ENCODE measurements at places on chromosomes 7 and 10.

DNA sequence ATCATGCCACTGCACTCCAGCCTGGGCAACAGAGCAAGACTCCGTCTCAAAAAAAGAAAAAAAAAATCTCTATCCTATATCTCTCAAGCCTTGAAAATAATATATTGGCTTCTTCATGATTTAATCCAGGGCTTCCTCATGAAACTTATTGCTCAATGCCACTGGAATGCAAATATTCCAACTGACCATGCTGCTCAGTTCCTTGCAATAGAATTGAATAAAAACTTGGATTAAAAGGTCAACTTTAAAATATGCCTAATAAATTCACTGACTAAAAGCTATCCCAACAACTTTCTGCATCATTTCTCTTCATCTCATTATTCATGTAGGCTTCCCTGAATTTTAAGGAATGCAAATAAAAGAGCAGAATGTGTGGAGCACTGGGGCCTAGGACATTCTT lies 42.1 kb upstream of the NOBOX start:
- no peak for DNase-seq

GRCh38 chr10:34612446-34612845 lies 202.7 kb downstream of the PARD3 start:
- no peak for DNase-seq

DNA sequence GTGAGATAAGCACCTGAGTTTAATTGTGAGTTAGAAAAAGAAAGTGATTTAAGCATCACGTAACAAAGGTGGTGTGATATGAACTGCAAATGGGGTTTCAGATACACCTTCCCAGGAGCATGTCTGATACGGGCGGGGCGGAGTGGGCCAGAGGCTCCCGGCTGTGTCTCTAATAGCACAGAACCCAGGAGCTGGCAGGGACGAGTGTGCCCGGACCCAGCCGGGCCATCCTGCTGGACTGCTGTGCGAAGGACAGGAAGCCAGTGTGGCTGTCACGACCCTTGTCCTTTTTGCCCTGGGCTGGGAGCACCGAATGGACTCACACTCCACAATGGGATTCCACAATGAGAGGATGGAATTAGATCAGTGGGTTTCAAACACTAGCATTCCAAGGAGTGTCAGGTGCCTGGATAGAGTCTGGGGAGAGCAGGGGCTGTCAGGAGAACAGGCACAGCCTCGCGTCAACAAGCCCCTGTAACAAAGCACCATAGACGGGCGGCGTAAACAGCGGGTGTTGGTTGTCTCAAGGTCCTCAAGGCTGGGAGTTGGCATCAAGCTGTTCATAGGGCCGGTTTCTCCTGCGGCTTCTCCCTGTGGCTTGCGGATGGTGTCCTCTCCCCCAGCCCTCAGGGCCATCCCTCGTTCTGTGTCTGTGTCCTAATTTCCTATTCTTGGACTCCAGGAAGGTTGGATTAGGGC lies 242.6 kb upstream of the PITRM1 start:
- DNase-seq = no peak

DNA sequence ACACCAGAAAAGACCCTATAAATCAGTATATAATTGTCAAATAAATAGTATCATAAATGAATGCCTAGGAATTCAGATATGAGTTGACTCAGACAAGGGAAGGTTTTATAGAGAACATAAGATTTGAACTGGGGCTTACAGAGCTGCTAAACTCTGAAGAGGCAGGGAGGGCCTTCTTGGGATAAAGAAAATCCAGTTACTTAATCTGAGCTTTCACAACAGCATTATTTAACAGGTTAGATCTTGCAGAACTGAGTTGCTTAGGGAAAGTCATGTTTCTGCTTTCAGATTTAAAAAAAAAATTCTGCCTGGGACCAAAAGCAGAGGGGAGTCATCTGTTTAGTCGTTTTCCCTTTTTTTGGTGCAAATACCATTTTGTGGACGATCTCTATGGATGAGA lies 594.8 kb upstream of the FZD8 start:
- DNase-seq = no peak

- no peak for DNase-seq
These were observed 187.7 kb downstream of the PTPN20 start for GRCh38 chr10:47098964-47099363.
